ENCODE measurements at places on chromosomes 7 and 10.

DNA sequence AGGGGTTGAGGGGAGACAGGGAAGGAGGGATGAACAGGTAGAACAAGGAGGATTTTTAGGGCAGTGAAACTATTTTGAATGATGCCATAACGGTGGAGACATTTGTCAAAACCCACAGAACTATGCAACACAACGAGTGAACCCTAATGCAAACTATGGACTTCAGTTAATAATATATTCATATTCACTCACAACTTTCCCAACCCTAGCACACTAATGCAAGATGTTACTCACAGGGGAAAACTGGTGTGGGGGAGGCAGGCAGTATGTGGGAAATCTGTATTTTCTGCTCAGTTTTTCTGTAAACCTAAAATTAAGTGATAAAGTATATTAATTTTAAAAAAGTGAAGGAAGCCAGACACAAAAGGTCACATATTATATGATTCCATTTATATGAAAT is 17.3 kb downstream of the GNA12 start:
- DNase-seq: no peak

- no peak for DNase-seq
Observed at GRCh38 chr7:35246819-35247218, 7.1 kb downstream of the TBX20 start.

- no peak for DNase-seq
Observed at GRCh38 chr7:142908290-142908689, 22.7 kb upstream of the TRPV6 start.

GRCh38 chr7:135414850-135415439 is 95.0 kb downstream of the CNOT4 start:
- peak; percentile 35 for DNase-seq

DNA sequence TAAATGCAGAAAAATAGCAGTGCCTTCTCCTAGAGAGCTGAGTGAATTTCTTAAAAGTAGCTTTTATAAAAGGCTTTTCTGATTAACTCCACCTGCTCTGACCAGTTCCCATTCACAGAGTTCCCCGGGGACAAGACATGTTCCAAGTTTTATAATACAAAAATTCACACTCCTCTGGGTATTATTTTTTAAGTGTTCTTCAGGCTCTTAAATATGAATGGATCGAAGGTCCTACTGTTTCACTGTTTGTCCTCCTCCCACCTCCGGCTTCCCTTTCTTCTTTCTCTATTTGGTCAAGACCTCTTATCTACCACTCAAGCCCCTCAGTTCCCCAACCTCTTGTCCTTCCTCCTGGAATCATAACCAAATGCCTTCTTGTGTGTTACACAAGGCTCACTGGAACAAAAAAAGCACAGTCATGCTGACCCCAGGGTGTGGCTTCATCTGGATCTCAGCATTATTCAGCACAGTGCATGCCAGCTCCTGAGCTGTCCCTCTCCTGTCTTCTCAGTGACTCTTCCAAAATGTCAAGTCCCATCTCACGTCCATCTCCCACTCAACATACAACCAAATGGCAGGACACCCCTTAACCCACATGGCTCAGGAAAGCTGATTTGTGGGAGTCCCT is 222.4 kb downstream of the SORCS1 start:
- DNase-seq: no peak

Data from activated CD4-positive, alpha-beta T cell treated with anti-CD3 and anti-CD28 coated beads, Interleukin-2, amount 50 U/mL, for 16 hours (primary cell).